Adipocyte (in vitro differentiated cells): ENCODE measurements at places on chromosomes 7 and 10.

DNA sequence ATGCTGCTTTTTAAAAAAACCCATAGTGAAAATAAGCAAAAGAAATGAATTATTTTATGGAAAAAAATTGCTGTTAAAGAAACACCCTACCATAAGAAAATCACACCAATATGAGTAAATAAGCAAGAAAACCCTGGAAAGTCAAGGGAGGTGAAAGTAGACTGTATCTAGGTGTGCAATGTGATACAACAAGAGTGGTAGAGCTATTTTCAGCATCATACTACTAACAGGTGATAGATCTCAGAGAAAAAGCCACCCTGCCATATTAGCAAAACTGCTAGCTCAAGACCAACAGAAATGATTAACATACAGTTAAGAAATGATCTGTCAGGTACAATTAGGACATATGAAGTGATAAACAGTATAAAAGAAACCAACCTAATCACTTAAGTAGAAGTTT lies 54.8 kb downstream of the UBE2H start:
- DNase-seq = no peak

- DNase-seq = no peak
These were observed 219.6 kb downstream of the PTEN start for GRCh38 chr10:88082806-88083596.

DNA sequence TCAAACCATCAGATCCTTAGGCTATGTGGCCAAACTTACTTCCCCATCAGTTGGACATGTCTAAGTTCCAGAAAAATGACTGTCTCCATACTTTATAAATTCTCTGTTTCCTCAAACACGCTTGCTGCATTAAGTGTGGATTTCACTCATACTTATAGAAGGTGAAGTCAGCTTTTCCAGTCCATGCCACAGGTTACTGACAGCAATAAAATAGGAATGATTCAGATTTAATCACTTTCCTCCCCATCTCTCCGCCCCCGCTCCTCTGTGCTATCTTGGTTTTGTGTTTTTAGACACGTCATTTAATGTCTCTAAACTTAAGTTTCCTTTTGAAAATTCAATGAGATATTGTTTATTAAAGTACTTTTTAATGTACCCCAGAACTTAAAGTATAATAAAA lies 1098.0 kb upstream of the C7orf33 start:
- DNase-seq = peak; percentile 43

GRCh38 chr10:128274938-128275337 lies 148.7 kb upstream of the MKI67 start:
- DNase-seq = peak; percentile 1

GRCh38 chr7:95311389-95311788 lies 12.9 kb downstream of the PON1 start:
- DNase-seq = no peak

DNA sequence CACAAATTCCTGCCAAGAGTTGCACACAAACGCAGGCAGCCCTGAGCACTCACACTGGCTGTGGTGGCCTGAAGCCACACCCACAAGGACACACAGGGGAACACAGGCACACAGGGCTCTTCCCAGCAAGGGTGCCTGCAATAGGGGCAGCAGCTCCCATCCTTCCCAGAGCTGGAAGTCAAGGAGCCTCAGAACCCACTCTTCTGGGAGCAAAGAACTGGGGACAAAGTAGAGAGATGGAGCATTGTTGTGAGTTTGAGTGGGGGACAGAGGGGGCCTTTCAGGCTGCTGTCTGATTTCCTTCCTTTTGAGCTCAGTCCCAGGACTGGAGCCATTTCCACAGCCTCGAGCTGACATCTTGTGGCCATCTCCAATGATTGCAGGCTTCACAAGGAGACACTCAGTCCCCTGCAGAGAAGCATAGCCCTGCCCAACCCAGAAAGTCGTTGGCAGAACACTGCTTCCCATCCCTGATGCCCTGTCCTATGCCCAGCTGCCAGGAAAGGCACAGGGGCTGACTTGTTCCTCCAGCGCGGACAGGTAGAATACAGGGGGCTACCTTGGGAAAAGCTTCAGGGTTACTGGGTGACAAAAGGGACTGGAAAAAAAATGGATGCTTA lies 34.4 kb upstream of the SLF2 start:
- DNase-seq = peak; percentile 88

- no peak for DNase-seq
These were observed 261.9 kb downstream of the ARL4A start for GRCh38 chr7:12949060-12949931.

DNA sequence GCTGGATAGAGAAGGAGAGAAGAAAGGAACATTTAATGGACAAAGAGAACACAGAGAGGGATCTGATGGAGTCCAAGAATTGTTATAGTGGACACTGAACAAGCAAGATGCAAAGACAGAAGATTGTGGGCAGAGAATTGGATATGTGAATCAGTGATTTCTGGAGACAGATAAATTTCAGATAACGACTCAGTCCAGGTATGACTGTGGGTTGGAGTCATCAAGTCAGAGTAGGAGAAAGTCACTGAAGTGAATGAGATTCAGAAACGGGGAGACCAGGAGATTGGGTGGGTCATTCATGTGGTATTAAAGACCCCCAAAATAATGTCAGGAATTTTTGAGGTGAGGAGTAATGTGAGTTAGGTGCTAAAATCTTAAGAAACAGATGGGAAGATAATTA lies 23.0 kb downstream of the ASB4 start:
- DNase-seq = no peak

DNA sequence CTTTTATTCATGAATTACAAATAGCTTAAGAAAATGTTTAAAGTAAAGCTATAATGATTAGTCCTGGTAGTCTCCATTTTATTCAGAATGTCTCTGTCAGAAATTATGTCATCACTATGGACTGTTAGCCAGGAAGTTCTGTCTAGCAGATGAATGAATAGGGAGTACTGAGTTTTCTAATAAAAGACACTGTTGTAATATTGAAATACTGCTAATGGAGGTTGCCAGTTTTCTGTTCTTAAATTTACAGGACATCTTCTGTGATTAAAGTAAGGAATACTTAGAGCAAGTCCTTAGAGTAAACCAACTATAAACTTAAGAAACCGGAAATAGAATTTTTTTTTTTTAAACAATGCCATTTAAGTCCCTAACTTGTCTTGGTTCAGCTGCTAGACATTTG lies 309.8 kb downstream of the ADK start:
- peak; percentile 7 for DNase-seq
